ENCODE measurements at places on chromosomes 11 and 22.

- DNase-seq = no peak
Observed at GRCh38 chr11:74020539-74020938, 11.7 kb upstream of the UCP3 start.

- no peak for DNase-seq
Observed at GRCh38 chr22:47167056-47167455, 404.6 kb downstream of the TBC1D22A start.

DNA sequence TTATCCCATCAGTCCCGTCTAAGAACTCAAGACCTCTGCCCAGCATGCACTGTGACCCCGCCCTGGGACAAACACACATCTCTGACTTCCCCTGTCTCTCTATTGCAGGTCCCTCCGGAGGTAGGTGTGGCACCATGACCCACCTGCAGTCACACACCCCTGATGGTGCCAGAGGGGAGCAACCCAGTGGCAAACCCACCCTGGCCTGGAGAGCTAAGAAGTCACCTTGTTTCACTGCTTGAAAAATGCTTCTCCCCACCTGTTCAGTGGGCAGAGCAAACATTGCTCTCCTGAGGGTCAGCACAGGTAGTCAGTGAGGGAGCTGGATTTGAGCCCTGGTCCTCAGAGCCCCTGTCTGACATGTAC, 23.9 kb downstream of the CAPN1 start:
- no peak for DNase-seq

DNA sequence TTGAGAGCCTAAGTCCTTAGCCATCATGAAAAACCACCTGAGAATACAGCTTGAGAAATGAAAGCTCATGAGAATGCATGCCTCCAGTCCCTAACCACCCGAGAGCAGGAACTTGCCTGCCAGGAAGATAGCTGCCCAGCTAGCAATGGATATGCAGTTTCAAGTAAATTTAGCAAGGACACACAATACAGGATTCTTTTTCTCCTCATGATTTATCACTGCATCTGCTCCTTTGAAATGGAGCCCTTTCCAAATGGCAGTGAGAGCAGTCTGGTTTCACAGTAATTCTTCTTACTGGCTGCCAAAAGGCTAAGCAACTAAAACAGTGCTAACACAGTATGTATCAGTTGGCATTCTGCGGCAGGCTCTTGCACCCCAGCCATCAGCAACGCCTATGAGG, 109.9 kb downstream of the MICAL3 start:
- DNase-seq = no peak

DNA sequence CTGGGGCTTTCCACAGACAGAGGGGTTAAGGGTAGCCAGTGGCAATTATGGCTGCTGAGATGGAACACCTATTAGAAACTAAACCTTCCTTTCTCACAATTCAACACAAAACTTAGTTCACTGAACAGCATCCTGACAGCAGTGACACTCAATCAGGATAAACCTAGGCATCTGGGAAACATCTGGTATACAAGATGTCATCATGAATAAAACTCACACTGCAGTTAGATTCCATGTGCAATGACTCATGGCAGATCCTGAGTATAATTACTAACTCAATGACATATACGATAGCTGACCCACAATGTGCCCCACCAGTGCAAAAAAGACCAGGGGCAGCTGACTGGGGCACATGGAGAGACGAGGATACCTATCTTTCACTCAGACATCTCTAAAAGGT, 17.7 kb downstream of the RBFOX2 start:
- DNase-seq = no peak

DNA sequence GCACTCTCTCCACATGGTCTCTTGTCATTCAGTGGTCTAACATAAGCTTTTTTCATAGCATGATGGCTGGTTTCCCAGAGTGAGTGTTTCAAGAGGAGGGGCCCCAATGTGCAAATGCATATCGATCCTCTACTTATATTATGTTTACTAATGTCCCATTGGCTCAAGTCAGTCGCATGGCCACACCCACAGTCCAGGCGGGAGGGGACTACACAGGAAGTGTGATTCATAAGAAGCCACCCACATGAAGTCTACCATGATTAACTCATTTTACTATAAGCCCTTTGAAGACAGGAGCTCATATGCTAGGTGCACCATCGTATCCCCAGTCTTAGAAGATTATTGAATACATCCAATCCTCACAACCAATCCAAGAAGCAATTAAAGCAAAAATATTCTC, 89.5 kb upstream of the ISX start:
- no peak for DNase-seq

- DNase-seq = no peak
Observed at GRCh38 chr11:33086017-33086416, 46.6 kb downstream of the TCP11L1 start.

- no peak for DNase-seq
Observed at GRCh38 chr11:75313513-75314272, 37.8 kb downstream of the ARRB1 start.

- no peak for DNase-seq
Observed at GRCh38 chr11:125207866-125208425, 43.4 kb downstream of the PKNOX2 start.

- no peak for DNase-seq
Observed at GRCh38 chr11:11605821-11606450, 15.9 kb downstream of the GALNT18 start.

DNA sequence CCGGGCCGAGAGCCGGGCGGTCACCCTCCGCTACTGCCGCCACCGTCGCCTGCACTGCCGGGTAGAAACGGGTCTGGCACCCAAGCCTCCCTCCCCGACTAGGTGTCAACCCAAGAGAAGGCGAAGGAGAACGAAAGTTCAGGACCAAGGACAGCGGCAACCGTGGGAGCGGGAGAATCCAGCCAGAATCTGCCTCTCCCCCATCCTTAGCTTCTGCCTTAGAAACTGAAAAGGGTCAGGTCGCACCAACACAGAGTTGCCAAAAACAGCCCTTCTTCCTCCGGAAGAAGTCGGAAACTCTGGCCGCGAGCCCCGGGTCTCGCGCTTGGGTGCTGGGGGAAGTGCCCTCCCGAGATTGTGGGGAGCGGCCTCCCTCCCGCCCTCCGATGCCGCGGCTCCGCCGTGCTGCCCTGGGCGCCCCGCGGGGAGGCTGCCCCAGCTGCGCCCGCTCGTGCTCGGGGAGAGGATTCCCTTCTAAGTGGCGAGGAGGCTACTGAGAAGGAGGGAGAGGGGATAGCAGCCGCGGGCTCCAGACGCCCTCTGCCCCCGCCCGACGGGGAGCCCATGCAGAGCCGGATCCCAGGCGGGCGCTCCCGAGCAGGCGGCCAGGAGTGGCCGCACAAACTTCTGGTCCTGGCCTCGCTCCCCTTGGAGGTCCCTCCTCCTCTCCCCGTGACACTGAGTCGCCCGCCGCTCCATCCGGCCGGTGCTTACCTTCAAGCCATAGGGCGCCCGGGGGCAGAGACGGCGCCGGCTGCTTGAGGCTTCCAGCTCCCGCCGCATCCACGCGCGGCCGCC, 637 bp downstream of the DRD2 start:
- peak; percentile 73 for DNase-seq

GRCh38 chr22:24753914-24754313, 20.6 kb downstream of the PIWIL3 start:
- no peak for DNase-seq

GRCh38 chr11:92681586-92681985, 287.9 kb upstream of the MTNR1B start:
- DNase-seq = no peak

DNA sequence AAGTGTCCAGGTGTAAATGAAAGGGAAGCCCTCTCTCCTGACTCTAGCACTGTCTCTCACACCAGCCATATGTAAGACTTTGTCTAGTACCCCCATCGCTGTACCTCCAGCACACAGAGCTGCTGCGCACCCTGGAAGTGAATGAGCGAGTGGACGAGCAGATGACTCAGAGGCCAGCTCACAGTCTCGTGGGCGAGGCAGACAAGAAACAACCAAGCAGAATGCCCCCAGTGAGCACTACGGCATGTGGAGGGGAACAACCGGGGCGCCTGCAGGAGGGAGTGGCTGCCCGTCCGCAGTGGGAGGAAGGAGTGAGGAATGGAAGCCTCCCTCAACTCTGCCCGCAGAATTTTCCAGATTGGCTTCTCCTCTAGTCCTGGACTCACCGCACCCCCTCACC, 46.4 kb downstream of the MCM5 start:
- DNase-seq = no peak

DNA sequence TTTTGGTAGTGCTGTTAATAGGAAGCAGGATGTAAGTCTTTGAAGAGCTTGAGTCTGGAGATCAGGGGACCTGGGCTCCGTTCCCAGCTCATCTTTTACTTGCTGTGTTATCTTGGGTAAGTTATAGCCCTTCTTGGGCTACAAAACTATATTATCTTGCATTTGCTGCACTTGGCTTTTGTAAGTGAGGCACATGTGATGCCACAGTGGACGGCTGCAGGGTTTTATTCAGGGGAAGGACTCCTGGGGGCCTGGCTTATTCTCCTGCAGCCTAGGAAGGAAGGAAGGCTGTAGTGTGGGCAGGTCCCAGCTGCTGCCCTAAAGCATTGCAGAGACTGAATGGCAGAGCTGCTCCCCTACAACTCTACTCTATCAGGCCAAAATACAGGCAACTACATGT, 6.4 kb downstream of the CD82 start:
- DNase-seq = no peak

DNA sequence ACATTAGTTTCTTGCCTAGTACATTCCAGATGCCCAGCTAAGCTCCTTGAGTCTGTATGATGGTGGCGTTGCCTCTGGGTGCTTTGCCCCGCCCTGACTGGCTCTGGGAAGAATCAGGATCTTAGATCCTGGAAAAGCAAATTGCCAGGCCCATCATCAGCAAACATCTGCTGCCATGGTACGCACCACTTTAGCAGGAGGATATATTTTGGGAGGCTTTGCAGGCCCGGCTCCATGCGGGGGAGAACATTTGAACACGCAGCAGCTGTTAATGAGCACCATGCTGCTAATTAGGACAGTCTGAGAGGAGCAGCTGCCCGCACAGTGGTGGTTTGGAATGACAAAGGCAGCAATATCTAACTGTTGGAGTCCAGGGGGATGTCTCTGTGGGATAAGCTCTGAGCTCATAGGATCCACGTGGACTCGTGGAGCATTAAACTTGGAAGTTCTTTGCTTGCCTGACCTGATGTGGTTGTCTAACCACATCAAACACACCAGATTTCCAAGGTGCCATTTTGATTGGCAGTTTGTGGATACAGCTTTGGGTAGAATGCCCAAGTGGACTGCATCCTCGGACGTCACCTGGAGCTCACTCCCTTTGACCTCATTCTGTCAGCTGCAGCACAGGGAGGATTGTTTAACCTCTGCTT, 217.0 kb upstream of the ZBED5 start:
- DNase-seq = no peak

- DNase-seq = no peak
Observed at GRCh38 chr11:33320814-33321330, 63.7 kb downstream of the HIPK3 start.

GRCh38 chr11:93528252-93528651, 14.9 kb downstream of the SMCO4 start:
- no peak for DNase-seq

- DNase-seq = no peak
Observed at GRCh38 chr11:65685981-65686380, 23.3 kb upstream of the RELA start.

GRCh38 chr11:26953770-26954392, 40.0 kb upstream of the FIBIN start:
- no peak for DNase-seq

DNA sequence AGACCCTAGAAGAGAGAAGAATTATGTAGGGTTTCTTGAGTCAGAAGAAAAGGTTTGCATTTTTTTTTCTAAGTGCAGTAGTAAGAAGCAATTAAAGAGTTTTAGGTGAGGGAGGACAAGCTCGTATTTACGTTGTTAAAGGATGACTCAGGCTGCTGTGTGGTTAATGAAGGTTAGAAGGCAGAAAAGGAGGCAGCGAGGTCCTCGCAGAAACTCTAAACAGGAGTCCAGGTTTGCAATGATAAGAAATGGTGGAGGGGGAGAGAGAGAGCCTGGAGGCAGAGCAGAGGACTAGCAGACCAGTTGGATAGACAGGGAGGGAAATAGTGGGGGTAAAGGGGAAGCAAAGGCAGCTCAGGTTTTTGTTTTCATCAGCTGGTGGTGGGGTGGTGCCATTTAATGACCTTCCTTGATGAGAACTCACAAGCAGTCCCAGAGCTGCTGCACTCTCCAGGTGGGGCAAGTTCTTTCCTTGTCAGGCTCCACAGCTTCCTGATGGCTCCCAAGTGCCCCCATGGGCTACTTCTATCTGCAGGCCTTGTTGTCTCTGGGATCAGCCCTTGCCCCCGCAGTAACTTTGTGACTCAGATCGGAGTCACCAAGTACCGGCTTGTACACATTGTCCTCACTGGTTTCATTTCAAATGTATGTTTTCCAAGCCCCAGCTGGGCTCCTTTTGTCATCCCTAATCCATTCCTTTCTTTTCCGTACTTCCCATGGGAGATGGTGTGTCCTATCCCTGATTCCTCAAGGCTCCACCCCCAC, 8.3 kb upstream of the INSC start:
- DNase-seq = no peak

DNA sequence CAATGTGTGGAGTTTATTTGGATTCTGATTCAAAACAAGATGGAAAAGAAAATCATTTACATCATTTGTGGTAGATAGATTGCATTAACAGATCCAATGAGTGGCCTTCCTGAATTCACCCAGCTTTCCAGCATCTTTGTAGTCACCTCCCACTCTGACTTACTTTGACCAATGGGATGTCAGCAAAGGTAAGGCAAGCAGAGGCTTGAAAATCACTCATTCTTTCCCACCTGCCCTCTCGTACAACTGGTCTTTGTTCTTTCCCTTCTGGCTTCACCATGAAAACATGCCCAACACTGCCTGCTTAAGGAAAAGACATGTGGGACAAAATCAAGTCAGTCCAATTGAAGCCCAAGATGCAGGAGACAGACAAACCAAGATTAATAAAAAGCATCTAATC, 202.1 kb downstream of the TTC28 start:
- no peak for DNase-seq

GRCh38 chr11:47620836-47621378, 21.5 kb downstream of the MTCH2 start:
- no peak for DNase-seq

- no peak for DNase-seq
Observed at GRCh38 chr22:33625959-33626358, 294.3 kb downstream of the LARGE1 start.

DNA sequence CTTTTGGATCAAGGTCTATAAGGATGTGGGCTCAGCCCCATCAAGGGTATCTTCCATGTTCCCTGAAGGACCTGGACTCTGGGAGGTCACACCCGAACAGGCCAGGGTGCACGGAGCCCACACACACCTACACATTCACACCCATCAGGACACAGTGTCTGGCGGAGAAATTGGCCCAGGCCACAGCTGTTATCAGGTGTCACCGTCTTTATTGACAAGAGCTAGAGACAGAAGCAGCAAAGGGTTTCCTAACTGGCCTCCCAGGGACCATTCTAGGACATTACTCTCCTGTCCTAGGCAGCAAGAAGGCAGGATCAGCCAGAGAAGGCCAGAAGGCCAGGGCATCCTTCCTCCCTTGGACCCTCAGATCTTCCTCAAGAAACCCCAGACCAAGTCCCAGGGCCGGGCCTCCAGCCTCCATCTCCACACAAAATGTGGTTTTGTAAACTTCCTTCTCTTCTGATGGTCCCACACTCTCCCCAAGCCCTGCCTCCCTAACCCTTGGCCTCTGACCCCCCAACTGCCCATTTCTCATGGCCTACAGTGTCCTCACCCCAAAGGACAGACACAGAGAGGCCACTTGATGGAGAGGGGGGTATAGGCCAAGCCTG, 8.1 kb downstream of the SSTR3 start:
- DNase-seq = no peak
